Inflammatory macrophage (primary cell): ENCODE measurements at places on chromosomes 12 and 14.

GRCh38 chr12:1845427-1845826 lies 25.1 kb downstream of the LRTM2 start:
- DNase-seq: no peak

- DNase-seq: no peak
Observed at GRCh38 chr12:43090981-43091380, 461.0 kb downstream of the ADAMTS20 start.

GRCh38 chr12:40650038-40650704 lies 42.1 kb upstream of the CNTN1 start:
- DNase-seq: no peak

- peak; percentile 47 for DNase-seq
Observed at GRCh38 chr14:23568600-23569331, 1.2 kb upstream of the AP1G2 start.

- DNase-seq: no peak
Observed at GRCh38 chr14:98578204-98578603, 693.8 kb downstream of the BCL11B start.

DNA sequence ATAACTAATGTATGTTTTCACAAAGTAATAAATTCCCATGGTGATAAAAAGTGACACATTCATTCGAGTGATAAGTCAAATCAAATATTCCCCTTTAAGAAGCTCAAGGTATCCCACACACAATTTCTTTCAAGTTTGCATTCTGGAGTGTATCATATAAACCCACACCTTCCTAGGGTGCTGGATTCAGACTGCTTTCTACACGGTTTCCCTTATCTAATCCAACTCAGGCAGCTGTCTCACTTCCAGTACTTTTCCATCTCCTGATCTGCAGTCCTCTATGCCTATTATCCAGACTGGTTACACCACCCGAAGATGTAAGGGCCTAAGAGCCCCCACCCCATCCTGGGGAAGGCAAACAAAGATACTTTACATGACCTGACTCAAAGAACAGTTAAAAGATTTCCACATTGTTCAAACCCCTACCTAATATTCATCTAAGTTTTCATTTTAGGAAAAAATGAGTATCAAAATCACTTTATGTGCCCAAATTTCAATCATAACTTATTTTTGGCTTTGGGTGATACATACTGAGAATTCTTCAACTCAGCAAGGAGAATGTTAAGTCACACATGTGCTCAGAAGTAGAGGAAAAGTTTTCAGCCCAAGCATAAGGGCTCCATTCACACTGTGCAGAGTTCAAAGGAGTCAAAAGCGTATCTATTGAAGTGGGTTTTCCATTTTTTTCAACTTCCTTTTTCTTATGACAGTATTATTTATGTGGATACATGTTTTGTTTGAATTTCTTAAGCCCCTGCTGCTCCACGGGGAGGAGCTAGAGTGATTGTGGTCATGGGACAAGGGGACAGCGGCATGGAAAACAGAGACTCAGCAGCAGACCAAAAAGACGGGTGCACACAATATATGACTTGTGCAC lies 41.8 kb downstream of the CORO1C start:
- DNase-seq: peak; percentile 84

DNA sequence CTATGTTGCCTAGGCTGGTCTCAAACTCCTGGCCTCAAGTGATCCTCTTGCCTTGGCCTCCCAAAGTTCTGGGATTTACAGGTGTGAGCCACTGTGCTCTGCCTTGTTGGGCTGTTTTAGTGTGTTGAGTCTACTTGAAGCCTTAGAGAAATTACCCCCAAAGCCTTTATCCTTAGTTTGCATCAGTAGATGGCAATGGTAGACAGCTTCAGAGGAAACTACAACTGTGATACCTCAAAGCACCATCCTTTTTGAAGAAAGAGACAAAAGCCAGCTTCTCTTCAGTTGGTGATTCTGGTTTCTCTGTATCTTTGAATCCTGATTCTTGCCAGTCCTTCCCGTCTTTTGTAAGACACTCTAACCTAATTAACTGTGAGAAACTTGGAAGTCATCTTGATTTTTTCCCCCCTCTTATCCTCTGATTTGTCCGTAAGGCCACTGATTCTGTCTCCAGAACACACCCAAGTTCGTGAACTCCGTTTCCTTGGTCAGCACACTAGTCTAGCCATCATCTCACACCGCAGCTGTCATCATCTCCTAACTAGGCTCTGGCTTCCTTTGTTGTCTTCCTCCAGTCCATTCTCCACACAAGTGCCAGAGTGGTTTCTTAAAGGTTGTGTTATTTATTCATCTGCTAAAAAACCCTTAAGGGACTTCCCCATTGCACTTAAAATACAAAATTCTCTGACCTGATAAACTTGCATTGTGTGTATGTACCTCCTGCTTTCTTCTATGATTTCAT lies 20.2 kb downstream of the ATP2A2 start:
- no peak for DNase-seq

DNA sequence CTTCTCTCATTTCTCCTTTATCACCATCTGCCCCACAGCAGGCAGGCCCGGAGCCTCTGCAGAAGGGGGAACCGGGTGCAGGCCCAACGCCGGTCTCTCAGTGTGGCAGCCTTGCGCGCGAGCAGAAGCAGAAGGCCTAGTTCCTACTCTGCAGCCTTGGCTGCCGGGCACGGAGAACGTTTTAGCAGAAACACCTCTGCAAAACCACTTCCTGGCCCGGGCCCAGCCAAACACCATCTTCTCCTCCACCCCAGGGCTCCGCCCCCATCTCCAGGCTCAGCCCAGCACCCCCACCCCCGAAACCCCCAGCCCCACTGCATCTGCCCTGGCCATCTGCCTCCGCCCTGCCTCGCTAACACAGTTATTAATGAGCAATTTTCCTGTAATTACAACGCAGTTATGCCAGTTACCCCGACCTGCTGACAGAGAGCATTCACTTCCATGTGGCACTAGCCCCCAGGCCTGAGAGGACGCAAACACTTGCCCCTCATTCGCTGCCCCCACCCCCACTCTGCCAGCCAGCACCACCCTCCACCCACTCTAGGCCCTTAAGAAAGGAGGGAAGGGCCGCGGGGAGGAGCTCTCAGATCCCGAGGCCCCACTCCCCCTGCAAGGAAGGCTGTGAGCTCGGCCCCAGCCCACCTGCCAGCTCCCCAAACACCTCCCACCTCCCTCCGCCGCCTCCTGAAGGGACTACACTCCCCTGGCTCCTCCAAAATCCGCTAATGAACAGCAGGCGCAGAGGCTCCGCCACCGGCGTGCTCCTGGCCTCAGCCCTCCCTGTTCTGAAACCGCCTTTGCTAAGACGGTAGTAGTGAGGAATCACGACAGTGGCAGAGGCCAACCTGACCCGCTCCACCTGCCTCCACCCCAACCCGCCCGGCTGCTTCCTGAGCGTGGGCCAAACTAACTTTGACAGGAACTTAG lies 44.7 kb upstream of the FBRSL1 start:
- DNase-seq: peak; percentile 67

- no peak for DNase-seq
Observed at GRCh38 chr12:49064767-49065152, 4.2 kb upstream of the KMT2D start.

DNA sequence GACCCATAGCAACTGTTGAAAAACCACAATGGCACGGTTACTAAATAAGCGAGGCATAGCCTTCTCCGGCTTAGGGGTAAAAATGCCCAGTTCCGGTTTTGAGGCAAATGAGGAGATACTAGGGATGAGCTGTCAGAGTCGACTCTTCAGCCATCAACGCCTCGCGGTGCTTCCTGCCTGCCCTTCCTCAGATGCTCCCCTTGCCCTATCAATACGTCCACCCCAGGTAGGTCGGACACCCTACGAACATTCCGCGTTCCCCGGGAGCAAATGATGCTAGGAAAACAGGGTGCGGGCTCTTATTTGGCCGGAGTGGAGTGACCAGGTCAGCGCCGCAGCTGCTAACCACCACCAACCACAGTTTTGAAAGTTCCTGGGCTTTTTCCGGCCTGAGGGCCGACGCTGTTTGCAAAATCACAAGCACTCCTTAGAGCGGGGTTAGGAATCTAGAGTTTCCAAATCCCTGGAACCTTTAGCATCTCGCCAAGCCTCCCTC lies 1.2 kb downstream of the SRSF9 start:
- DNase-seq: peak; percentile 68

- no peak for DNase-seq
Observed at GRCh38 chr12:40469736-40470135, 222.5 kb upstream of the CNTN1 start.

- peak; percentile 74 for DNase-seq
Observed at GRCh38 chr14:21092273-21093011, 6.0 kb downstream of the ZNF219 start.
